Retina (tissue), 1 donor: ENCODE measurements at places on chromosomes 16 and 17.

DNA sequence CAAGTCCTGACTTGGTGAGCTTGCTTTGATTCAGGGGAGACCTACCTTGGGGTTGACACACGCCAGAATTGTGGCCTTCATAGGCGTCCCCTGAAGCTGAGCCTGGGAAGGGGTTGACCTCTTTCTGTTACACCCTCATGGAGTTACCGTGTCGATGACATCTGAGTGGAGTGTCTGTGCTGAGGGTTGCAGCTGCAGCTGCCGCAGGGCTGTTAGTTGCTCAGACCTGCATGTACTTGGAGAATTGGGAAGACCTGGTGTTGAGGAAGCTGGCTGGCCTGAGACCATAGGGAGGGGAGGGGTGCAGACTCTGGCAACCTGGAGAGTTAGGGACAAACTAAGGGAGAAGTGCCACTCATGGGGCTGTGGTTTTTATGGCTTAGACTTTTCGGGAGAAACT is 9.6 kb downstream of the GSE1 start:
- DNase-seq = no peak

DNA sequence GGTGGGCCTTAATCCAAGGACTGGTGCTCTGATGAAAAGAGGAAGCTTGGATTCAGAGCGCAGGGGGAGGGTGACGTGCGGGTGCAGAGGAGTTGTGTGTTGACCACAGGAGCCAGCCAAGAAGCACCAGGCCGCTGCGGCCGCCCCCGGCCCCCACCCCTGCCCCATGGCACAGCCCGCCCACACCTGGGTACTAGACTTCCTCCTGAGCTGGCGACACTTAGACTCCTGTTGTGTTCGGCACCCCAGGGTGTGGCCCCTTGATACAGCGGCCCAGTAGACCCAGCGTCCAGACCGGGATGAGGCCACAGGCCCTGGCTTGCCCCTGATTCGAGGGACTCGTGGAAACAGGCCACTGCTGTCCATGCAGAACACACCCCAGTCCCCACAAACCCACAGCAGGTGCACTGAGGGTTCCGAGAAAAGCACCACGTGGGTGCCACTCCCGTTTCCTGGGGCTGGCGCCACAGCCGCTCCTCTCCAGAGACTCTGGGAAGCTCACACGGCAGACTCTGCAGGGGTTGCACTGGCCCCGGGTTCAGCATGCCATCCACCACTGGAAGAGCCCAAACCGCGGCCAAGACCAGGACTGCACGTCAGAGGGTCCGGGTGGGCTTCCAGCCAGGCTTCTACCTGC is 5.7 kb upstream of the SNAI3 start:
- no peak for DNase-seq

- no peak for DNase-seq
Observed at GRCh38 chr17:18076936-18077335, 10.8 kb upstream of the DRG2 start.

DNA sequence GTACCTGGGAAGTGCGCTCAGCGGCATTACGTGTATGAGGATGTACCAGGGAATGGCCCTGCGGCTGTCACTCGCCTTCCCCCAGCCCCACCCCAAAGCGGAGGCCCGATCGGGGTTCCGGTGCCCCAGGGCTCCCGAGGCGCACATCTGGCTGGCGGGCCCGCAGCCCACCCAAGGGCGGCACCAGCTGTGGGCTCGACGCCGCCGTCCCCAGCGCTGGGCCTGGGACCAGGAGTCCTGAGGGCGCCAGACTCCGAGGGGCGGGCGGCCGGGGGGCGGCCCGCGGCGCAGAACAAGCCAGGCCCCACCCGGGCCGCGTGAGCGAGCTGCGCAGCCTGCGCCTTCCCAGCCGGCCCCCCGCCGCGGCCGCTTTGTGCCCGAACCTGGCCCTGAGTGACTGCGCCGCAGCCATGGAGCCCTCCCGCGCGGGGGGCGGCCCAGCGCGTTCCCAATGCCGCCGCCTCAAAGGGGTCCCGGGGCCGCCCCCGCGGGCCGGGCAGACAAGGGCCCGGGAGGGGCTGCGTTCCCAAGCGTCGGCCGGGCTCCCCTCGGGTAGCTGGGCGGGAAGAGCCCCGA is 17.4 kb downstream of the ZNF423 start:
- peak; percentile 56 for DNase-seq

DNA sequence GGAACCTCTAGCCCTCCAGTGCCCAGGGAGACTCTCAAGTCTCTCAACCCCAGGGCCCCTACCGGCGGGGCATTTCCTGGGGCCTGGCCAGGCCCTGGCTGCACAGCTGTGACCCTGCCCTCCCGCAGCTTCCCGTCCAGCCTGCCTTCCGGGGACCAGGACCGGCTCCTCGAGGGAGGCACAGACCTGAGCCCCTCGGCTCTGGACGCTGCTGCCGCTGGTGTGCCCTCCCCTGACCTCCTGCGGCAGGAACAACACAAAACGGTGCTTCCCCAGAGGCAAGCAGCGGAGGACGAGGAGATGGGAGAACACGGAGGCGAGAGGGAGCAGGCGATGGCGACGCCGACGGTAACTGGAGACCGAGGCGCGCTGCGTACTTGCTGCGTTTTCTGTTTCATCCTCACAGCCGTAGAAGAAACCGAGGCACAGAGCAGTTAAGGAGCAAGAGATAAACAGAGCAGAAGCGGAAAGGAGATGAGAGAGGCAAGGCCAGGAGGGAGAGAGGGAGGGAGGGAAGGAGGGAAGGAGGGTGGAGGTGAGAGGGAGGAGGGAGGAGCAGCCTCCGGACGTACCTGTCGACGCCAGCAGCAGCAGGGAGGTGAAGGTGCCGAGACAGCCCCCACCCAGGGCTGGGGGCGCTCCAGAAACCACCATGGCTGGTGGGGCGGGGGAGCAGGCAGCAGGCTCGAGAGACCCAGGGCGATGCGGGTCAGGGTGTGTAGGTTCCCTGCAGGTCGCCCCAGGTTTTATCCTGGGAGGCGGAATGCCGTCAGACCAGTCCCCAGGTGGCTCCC is at the start of gene PRSS22:
PRSS22 (minus strand) TSS at position 720 of the 794 bp plus-strand sequence; CDS start at position 654, 66 bp downstream.
- DNase-seq = no peak

DNA sequence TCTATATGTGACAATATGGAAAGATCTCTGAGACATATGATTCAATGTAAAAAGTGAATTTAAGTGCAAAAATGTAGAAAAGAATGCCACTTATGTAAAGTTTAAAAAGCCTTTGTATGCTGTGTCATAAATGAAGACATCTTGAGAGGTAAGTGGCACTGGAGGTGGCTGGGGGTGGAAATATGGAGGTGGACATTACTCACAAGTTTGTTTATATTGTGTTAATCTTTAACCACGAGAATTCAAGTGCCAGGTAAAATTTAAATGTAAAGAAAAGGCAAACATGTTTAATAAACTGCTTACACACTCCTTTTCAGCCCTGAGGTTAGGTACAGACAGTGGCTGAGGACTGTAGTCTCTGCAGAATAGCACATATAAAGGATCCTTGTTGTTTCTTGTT is 235.1 kb downstream of the ABCC12 start:
- DNase-seq = no peak

DNA sequence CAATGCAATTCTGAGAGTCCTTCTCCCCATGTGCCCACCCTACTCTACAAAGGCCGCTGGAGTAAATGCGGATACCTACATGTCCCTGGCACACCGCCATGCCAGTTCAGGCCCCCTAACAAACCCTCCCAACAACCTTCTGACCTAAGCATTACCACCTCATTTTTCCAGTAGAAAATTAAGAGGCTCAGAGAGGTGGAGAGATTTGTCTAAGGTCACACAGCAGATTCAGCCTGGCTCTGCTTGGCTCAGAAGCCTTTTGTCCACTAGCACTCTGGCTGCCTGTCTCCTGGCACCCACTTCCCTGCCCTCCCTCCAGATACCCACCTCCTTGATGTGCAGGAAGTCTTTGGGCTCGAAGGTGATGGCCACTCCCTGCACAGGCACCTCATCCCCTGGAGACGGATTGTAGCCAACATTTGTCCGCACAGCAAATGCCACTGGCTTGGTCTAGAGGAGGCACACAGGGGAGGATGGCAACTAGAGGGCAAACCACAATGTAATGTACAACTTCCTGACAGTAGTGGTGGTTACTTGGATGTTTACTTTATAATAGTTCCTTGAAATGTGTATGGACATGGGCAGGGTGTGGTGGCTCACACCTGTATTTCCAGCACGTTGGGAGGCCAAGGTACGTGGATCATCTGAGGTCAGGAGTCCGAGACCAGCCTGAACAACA is 10.2 kb downstream of the CACNB1 start:
- no peak for DNase-seq

GRCh38 chr17:1446201-1446600 is 9.8 kb downstream of the CRK start:
- no peak for DNase-seq

DNA sequence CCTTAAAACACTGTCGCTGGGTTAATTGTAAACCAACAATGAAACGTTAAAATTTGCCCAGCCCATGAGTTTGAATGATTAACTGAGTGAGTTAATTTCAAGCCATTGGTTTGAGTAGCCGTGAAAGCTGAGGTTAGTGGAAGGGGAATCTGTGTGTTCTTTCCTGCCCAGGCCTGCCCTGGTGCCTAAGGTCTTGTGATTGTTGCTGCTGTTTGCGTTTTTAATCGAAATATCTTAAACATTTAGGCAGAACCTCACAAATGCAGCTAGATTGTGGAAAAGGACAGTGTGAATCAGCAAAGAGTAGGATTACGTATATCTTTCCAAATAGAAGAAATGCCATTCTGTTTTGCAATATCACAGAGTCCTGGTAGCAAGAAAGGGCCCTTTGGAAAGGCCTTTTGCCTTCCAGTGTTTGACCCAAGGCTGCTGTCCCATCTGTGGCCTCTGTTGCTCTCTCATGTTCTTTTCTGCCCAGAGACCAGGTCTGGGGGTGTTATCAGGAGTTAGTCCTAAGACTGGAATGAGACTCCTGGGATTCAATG is 113.8 kb downstream of the MSI2 start:
- DNase-seq = no peak

DNA sequence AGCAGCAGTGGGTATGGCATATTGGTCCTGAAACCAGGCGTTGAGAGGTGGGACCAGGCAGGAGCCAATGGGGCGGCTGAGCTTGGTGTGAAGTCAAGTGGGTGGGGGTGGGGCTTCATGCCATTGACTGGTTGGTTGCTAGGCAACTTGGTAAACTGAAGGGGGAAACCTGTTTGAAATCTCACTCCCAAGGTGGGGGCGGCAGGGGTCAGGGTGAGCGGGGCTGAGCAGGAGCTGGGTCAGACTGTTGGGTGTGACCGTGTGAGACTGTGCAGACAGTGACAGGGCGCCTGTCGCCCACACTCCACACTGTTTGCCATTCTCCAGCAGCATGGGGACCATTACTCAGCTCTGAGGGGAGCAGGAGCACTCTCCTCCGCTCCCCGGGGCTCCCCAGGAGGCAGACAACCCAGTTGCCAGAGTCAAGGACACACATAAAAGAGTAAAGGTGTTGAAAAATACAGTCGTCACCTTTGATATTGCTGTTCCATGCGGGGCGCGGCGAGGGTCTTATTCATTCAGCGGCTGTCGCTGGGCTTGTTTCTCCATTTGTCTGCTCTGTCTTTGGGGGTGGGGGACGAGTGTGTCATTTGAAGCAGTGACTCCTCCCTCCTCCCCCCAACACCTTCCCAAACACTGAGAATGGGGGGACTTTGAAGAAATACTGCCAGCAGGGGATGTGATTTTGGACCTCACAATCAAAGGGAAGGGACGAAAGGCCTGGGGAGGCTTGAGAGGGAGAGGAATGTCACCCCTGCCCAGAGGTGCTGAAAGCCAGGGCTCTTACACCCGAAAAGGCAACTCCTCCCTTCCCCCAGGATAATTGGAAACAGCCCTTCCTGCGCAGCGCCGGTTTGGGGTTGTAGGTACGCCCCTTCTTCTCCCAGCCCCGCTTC is 1.2 kb upstream of the EFNB3 start:
- DNase-seq = peak; percentile 75

GRCh38 chr17:321386-321941 is 31.1 kb downstream of the RPH3AL start:
- no peak for DNase-seq

DNA sequence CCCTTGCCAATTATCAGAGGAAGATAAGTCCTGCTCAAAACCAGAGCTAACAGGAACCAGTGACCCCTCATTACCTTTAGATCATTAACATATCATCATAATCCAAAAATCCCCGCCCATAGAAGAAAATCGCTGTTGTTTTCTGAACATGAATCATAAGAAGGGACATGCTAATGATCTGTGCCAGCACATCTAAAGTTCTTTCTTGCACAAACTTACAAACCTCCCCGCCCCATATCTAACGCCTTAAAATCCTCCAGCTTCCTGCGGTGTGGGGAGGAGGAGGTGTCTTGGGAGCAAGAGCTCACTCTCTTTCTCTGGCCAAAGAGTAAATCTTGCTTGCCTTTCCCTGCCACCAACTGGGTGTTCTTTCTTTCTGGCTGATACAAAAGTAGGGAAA is 78.3 kb downstream of the IRX3 start:
- no peak for DNase-seq

DNA sequence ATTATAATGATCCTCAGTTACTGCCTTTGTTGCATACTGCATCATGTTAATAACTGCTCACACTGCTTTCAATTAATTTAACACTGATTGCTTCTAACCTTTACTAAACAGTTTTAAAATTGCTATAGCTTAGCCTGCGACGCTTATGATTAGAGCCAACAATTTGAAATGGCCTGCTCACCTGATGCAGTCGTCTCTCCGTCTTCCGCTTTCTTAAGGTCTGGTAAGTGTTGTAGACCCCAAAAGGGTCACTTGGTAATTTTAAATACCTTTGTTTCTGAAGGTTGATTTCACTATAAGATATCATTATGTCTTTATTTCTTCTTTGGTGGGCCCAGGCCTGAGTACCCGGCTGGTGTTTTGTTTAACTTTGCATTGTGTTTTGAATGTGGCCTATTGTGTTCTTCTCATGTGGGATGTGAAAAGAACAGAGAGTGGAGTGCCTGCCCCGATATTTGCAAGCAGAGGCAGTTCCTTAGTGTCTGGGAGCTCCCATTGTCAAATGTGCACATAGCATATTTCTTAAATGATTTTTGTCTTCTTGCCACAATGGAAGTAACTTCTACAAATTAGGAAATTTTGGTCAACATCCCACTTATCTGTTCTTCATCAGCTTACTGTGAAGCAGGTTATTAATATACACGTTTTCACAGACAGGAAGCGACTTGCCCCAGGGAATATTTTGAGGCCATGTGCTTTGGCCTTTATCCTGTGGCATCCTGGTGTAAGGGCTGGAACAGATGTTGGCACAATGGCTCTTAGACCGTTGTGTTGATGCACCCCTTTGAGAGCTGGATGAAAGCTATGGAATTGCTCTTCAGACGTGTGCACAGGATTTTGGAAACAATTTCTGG is 2.9 kb downstream of the PHKB start:
- DNase-seq = peak; percentile 20

GRCh38 chr16:563072-563644 is 3.0 kb downstream of the PRR35 start:
- DNase-seq = no peak

DNA sequence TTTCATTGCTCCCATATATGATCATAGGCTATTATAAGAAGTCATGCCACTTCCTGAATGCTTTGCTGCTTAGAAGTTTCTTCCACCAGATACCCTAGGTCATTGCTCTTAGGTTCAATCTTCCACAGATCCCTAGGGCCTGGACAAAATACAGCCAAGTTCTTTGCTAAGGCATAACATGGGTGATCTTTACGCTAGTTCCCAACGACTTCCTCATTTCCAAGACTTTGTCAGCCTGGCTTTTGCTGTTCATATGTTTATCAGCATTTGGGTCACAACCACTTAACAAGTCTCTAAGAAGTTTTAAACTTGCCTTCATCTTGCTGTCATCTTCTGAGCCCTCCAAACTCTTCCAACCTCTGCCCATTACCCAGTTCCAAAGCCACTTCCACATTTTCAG is 20.1 kb upstream of the DLX3 start:
- DNase-seq = no peak
